Naive thymus-derived CD4-positive, alpha-beta T cell (primary cell): ENCODE measurements at places on chromosomes 13 and 19. TPM values are rescaled to one million over a fixed set of nuclear protein-coding genes. Genes with fewer than 3 reads are reported as not detected.

DZIP1 gene
- total RNA-seq = not detected

DNA sequence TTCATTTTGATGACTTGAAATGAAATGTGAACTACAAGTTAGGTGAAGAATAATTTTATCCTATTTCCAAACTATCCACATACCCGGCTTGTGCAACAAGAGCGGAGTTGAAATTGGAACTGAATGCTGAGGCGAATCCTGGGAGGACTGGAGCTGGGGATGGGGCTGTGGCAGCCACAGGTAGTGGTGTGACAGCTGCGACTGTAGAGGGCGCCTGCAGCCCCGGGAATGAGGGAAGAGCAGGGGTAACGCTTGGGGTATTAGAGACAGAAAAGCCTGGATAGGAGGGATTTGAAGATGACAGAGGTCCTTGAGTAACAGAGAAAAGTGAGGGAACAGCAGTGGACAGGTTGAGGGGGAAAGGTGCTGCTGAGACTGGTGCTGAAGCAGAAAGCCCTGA is 22.0 kb upstream of the STOML3 start:
- no peak for DNase-seq

- no peak for DNase-seq
Measured at GRCh38 chr13:55302568-55302967, 1838.2 kb upstream of the PRR20A start.

NKPD1 gene
- total RNA-seq = 0.84 TPM

C3 gene
- 0.57 TPM for total RNA-seq

GRCh38 chr13:30832845-30833332 is 73.2 kb upstream of the MEDAG start:
- DNase-seq = no peak

- no peak for DNase-seq
Measured at GRCh38 chr19:55820037-55820436, 11.8 kb downstream of the NLRP11 start.
